ENCODE measurements at places on chromosomes 11 and 22. TPM values are rescaled to one million over a fixed set of nuclear protein-coding genes. Genes with fewer than 3 reads are reported as not detected.

MUC2 gene
- not detected for total RNA-seq

DAGLA gene
- total RNA-seq: 3.3 TPM

OTOG gene
- not detected for total RNA-seq

P2RX6 gene
- 3.6 TPM for total RNA-seq

MCHR1 gene
- 0.07 TPM for total RNA-seq

FERMT3 gene
- total RNA-seq: not detected

GCAT gene
- 26.4 TPM for total RNA-seq

HSPB2 gene
- total RNA-seq: not detected

OR10G8 gene
- not detected for total RNA-seq

FBLN1 gene
- 23.9 TPM for total RNA-seq

GALNT18 gene
- total RNA-seq: 0.64 TPM

SYT12 gene
- total RNA-seq: 0.81 TPM

ARHGAP32 gene
- total RNA-seq: 8.5 TPM

RHOD gene
- total RNA-seq: 2.6 TPM

NOX4 gene
- total RNA-seq: not detected

C11orf42 gene
- total RNA-seq: not detected

FXYD2 gene
- total RNA-seq: not detected

Data from M059J (cell line).